T-helper 17 cell (primary cell): ENCODE measurements at places on chromosomes 4 and X.

DNA sequence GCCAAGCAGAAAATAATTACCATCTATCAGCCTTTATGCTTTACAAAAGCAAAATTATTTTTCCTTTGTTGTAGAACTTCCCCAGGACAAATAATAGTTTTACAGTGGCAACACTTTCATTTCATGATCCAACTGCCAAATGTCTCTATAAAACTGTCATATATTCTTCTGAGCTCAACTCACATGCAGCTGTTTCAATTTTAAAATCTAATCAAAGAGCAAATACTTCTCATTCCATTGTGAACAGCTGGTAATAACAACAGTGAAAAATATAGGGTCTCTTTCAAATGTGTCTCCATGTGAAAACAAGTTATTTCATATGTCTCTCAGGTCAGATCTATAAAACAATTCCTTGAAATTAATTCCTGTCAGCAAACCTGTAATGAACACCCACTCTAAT lies 270.6 kb upstream of the SLC7A11 start:
- DNase-seq: no peak

- no peak for DNase-seq
These were observed 19.2 kb downstream of the SUPT20HL2 start for GRCh38 chrX:24294619-24295018.

DNA sequence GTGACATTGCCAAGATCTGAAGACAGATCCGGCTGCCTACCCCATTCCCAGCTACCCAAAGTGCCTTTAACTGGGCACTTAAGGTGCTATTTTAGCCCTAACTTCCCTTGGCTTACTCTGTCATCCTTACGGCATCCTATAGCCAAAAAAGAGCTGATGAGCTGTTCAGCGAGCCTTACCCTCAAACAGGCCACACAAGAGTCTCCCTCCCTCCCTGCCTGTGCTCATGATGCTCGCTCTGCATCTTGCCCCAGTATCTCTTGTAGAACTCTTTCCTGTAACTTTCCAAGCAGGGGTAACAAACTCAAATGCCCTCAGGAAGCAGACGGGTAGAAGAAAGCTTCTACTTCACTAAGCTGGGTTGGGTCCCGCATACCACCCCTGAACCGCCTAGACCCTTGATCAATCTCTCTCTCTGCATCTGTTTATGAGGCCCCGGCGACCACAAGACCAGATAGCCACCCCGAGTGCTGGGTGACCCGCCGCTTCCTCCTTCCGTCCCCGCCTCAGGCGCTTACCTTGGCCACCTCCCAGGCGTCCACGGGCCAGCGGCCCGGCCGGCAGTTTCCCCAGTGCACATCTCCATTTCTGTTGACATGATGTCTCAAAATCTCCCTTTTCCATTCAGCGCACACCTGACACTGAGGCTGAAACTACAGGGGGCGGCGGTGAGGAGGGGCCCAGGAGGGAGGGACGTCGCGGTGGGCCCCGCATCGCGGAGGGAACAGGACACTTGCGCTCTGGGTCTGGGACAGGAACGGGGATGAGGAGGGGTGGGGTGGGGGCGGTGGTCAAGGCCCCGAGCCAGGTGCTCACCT lies 663 bp downstream of the CXorf38 start:
- no peak for DNase-seq

DNA sequence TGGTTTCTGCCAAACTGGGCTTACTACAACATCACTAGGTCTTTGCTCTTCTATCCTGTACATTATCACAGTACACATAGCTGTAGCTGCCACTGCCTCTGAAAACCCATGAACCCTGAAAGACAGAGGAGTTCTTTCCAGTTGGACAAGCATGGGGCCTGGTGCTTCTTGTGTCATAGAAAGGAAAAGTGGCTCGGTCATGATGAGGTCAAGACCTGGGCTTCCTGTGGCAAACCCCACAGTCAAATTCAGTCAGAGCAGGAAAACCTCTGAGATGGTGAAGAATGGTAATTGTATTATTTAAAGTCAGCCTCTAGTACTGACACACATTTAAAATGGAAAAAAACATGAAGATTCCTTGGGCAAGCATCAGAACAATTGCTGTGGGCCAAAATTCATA lies 133.3 kb upstream of the PRPS2 start:
- DNase-seq: no peak

DNA sequence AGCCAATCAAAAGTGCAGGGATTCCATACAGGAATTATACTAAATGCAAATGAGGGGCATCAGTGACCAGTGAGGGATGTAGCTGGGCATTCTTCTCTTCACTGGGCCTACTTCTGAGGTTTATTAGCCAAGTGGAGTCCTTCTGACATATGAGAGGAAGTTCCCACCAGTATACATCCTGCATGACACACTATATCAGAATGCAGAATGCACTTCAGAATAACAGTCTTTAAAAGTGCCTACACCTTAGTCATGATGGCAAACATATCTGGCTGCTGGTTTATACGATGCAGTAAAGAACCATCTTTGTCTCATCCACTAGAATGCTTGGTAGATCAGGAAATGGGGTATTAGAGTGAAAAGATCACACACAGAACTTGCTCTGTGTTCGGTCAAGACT lies 180.3 kb upstream of the PPARGC1A start:
- no peak for DNase-seq

DNA sequence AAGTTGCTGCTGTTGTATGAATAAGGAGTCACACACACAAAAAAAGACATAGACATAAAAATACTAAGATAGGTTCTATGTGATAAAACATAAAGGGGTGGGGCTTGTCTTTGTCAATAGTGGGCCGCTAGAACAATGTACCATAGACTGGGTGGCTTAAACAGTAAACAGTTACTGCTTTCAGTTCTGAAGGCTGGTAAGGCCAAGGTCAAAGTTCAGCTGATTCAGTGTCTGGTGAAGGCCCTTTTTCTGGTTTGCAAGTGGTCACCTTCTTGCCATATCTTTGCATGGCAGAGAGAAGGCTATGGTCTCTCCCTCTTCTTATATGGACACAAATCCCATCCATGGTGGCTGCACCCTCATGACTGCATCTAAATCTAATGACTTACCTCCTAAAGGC lies 1980.7 kb downstream of the PCDH7 start:
- no peak for DNase-seq

- DNase-seq: no peak
These were observed 289.3 kb downstream of the BCOR start for GRCh38 chrX:39808471-39808917.

GRCh38 chr4:60868232-60868960 lies 331.7 kb upstream of the ADGRL3 start:
- DNase-seq: no peak

DNA sequence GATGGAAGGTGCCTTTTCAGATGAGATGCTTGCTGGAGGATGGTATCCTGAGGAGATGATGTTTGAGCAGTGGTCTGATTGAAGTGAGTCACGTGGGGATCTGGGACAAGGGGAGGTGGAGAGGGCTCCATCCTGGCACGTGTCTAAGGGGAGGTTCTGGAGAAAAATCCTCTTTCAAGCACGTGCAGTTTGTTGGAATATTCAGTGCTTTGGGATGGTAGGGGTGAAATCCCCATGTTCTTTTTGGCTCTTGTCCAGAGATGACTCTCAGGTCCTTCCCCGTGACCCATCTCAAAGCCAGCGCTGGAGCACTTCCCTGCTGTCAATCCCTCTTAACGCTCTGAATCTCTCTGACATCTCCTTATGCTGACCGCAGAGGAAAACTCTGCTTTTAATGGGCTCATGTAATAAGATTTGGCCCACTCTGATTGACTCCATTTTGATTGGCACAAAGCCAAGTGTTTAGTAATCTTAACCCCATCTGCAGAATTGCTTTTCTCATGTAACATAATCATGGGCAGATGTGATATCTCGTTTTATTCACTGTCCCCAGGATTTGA lies 10.8 kb upstream of the KLKB1 start:
- DNase-seq: no peak

DNA sequence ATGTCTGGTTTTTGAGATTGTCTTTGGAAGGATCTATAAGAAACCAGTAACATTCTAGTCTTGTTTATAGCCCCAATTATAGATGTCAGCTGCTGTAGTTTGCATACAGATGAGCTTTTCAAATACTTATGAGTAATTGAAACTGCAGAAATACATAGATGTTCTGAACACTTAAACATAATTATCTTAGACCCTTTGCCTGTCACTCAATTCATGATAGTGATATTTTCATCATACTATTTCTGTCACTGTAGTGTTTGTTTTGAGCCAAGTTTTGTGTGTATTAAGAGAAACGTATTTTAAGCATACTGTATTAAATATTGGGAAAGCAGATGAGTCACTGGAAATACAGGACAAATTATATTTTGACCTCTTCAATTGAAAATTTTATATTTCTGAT lies 69.8 kb upstream of the SMARCA5 start:
- DNase-seq: no peak

- DNase-seq: no peak
These were observed 11.9 kb upstream of the MAOA start for GRCh38 chrX:43644124-43644701.
